Stimulated activated CD4-positive, alpha-beta T cell treated with anti-CD3 and anti-CD28 coated beads, Interleukin-15, amount 100 ng/mL, for 1 hour (primary cell): ENCODE measurements at places on chromosomes 5 and 9.

DNA sequence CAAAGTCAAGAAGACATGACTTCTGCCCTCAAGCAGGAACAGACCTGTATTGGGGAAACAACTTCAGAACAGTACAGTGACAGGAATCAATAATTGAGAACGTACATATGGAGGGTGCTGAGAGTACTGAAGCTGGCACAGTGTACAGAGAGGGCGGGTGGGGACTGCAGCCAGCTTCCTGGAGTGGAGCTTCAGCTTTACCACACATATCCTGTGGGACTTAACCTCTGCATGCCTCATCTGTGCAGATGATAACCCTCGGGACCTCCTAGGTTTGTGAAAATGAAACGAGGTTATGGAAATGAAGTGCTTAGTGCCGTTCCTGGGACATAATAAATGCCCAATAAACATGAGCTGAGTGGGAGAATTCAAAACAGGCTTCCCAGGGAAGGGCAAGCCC lies 22.1 kb upstream of the RARS1 start:
- DNase-seq = no peak

DNA sequence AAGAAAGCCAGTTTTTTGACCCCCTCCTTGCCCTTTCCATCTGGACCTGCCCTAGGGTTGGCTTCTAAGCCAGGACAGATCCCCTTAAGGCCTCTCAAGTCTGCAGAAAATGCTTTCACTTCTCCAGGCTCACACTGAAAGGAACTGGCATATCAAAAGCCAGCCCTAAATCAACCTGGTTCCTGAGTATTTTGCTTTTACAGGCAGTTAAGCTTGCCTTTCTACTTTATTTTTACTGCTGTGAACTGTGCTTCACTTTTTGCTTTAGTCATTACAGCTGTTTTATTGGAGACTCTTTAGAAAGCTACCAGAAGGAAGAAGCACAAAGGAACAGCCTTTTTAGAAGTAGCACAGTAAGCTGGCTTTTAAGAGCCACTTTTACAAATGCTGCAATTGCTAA lies 5.0 kb downstream of the TARS1 start:
- DNase-seq = no peak

DNA sequence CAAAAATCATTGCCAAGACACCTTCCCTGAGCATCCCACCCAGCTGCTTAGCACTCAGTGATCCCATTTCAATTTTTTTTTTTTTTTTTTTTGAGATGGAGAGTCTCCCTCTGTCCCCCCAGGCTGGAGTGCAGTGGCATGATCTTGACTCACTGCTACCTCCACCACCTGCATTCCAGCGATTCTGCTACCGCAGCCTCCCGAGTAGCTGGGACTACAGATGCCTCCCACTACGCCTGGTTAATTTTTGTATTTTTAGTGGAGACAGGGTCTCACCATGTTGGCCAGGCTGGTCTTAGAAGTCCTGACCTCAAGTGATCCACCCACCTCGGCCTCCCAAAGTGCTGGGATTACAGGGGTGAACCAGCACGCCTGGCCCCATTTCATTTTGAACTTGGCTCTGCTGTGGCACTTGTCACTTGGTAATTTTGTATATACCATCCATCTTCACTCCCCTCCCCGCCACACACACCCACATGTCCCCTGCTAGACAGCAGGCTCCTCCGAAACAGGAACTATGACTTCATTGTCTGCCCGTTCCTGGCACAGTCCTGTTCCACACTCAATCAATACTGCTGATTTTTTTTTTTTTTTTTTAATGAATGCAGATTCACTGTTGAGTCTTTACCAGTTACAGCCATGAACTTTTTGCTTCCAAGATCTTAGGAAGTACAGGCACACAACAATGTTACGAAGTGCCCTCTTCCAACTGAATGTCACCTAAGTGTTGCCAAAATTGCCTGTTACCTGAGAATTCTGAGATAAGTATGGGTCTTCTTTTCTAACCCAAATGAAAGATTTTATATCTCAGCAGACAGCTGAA lies 17.3 kb upstream of the ZBTB34 start:
- DNase-seq = no peak

GRCh38 chr5:122390154-122390553 lies 78.1 kb downstream of the SNCAIP start:
- no peak for DNase-seq

DNA sequence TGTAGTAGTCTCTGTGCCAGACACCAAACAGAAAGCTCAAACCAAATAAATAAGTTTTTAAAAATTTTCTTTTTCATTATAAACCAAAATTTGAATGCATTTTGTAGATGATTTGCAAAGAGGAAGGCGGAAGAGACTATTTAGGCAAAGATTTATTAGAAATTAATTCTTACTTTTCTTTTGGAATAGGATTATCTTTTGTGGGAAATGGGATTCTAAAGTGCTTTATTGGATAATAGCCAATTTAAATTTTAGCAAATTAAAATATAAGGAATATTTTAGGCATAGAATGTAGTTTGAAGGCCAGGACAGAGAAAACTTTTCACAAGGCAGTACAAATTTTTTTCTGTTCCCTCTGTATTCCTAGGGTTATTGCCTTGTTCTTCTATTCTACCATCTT lies 311.4 kb upstream of the ITGA1 start:
- no peak for DNase-seq

DNA sequence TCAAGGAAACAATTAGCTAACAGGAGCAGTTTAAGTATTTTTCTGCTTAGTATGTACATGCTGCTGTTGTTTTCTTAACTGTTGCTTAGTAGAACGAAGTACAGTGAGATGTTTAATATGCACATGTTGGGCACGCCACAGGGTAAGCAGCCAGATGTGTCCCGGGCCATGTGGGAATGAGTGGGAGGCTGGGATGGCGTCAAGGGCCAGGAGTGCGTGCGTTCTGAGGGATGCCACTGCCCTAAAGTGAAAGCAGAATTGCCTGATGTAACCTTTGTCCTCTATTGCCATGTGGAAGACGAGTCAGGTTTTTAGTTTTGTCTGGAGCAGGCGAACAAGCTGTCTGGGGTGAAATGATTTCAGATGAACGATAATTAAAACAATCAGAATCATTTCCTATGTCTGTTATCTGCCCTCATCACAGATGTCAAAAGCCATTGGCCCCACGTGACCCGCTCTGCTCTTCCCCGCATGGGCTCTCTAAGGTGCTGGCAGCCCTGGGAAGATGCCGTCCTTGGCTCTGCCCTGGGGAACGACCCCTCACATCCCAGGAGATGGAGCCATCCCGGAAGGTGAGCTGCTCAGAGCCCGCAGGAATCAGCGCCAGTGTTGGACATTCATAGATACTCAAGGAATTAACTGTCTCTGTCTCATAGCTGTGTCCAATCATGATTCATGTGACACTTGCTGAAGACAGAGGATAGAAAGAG lies 356.6 kb upstream of the IRX4 start:
- no peak for DNase-seq

- DNase-seq = no peak
These were observed 292.8 kb downstream of the YTHDC2 start for GRCh38 chr5:113806250-113806649.

DNA sequence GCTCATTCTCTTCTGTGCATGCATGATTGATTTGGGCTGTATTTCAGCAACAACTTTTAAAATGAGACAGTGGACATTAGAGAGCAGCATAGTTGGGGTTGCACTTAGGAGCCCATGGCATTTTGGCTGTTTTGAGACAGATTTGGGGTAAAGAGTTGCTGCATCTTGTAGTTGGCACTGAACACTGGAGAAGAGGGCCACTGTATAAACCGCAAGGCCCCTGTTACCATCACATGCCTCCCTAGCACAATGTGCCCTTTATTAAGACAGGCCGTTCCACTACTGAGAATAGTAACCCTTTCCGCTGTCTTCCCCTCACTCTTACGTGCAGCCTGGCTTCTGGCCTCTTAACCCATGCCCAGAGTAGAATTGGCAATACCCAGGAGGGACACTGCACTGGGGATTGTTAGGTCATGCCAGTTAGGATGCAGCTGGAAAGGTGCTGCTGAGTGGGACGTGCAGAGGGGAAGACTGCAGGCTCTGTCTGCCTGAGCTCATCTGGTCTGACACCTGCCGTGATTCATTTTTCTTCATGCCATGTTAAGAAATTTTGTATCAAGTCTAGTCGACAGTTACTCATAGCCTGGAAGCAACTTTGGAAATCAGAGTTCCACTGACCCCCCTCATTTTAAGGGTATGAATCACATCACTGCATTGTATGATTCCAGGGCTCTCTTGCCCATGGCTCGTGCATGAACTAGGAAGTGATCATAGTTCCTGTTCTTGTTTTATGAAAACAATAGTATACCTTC lies 146.9 kb upstream of the DMRT1 start:
- no peak for DNase-seq

GRCh38 chr5:106085556-106085955 lies 1585.2 kb downstream of the EFNA5 start:
- no peak for DNase-seq

DNA sequence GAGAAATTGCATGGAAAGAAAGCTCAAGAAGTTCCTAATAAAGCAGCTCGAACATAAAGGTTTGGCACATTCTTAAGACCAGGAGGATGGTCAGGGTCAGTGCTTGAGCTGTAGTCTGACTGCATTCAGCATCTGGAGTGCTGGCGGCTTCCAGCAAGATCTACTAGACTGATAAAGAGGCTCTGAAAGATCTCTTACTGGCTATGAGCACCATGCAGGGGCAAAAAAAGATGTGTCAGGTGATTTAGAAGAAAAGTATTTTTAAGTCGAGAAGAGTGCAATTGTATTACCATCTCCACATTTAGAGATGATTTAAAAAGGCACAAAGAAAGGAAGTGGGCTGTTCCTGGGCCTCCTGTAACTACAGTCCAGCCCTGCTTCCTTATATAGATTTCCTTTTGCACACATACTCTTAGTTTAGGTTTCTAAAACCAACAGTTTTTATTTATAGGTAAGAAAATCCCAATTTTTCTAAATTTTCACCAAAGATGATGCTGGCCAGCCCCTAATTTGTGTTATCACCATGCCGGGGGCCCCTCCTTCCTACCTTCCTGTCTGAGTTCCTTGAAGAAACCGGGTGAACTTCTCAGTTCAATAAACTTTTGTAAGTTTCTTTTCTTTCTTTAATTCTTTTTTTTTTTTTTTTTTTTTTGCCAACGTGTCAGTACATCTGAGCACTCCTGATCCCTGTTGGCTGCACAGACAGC lies 65.9 kb upstream of the PLPP1 start:
- no peak for DNase-seq

- no peak for DNase-seq
These were observed 89.6 kb downstream of the TARS1 start for GRCh38 chr5:33530183-33531036.

DNA sequence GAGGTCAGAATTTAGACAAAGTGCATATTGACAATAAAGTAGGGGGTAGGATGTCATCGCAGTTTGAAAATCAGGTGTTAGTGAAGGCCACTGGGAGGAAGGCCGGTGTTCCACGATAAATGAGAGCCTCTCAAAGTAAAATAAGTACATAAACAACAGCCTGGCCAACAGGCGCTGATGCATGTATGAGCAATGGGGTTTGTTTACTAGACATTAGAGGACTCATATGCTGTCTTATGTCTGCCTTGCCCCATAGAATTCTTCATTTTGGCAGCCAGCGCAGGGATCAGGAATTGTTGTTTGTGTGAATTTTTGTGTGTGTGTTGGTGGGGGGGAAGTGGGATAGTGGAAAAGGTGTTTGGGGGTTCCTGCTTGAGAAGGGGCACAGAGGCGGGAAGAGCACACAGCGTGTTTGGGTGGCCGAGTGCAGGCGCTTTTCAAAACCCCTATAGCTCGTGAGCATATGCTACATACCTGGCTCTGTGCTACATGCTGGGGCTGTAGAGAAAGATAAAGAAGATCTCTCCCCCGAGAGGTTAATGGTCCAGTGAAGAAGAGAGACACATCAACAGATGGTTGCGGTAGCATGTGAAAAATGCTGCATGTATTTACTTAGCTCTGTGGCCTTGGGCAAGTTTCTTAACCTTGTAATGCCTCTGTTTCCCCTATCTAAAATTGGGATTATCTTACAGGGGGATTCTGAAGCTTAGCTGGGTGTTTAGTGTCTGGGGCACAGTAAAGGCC lies 11.5 kb downstream of the SNX30 start:
- no peak for DNase-seq

GRCh38 chr9:27033815-27034403 lies 28.4 kb upstream of the LRRC19 start:
- DNase-seq = no peak

DNA sequence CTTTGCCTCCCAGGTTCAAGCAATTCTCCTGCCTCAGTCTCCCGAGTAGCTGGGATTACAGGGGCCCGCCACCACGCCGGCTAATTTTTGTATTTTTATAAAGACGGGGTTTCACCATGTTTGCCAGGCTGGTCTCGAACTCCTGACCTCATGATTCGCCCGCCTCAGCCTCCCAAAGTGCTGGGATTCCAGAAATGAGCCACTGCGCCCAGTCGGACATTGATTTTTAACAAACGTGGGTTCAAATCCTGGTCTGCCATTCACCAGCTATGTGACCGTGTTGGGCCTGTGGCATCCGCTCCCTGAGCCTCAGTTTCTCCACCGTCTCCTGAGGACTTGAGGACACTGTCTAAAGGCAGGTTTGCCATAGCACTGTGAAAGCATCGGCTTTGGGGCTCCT lies 41.8 kb upstream of the NEK6 start:
- no peak for DNase-seq

- no peak for DNase-seq
These were observed 21.0 kb downstream of the TIMD4 start for GRCh38 chr5:156942064-156942463.

DNA sequence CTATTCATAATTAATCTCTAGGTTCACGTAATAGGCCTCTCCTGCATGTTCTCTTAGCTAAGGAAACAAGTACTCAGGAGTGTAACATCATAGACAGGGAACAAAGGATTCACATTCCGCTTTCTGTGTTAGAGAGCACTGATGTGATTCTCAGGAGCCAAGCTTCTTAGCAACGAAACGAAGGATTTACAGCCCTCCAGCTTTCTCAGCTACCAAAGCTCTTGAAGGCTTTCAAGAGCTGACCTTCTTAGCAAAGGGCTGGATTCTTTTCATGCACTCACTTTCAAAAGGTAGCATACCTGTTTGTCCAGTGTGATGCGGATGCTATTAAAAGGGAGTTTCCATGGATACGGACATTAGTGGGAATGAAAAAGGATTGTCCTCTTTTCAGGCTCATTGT lies 107.4 kb downstream of the TUSC1 start:
- DNase-seq = no peak

- no peak for DNase-seq
These were observed 75.9 kb downstream of the SFXN1 start for GRCh38 chr5:175554296-175554695.

DNA sequence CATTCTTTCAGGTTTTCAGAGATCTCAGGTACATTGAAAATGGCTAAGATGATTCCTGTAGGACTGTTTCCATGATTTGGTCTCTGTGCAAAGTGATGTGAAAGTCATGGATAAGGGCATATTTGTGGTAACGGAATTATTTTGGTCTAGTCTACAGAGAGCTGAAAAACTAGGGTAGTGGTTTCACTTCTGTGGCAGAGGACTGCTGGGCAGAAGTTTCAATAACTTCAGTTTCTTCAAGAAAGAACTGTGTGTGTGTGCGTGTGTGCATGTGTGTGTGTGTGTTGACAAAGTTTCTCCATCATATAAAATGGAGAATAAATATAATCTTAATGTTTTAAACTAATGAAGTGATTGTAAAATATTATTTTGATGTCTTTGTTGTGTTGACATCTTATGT lies 4.3 kb downstream of the CNOT8 start:
- no peak for DNase-seq
